ENCODE measurements at places on chromosomes 16 and 17.

DNA sequence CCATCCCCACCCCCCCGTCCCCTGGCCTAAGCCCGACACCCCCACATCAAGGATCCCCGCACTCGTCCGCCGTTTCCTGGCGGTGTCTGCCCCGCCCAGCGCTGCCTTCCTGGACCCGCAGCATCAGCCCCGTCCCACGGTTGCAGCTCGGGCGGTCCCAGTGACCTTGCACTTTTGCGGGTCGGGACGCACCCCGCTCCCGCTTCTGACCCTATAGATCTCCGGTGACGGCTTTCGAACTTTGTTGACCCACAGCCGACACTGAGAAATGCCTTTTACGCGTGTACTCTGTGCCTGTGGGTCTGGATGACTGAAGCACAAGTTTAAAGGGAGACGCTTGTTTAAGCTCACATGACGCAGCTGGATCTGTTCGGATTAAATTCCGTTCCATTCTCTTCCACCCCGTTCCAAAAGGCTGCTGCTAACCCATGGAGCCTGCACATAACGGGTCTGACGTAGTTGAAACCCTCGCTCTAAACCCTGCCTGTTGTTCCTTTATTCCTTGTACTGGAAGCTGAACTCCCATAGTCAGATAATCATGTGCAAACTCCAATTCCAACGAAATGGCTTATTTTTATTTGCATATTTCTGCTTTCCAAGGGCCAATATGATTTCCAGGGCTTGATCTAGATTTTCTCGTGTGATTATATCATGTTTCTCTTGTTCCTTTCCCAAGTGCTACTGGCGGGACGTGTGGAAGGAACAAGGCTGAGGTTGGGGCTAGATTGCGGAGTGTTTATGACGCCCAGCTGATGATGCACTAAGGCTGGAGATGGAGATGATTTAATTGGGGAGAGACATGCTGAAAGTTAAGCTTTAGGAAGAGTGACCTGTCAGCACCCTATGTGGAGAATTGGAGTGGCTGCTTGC lies 834 bp downstream of the FLYWCH1 start:
- peak; percentile 31 for DNase-seq

- DNase-seq: no peak
Observed at GRCh38 chr17:31388770-31389656, 2.5 kb upstream of the RAB11FIP4 start.

- DNase-seq: peak; percentile 51
Observed at GRCh38 chr16:23863511-23864422, 28.0 kb downstream of the PRKCB start.

- DNase-seq: no peak
Observed at GRCh38 chr16:29925105-29925756, 795 bp downstream of the KCTD13 start.

DNA sequence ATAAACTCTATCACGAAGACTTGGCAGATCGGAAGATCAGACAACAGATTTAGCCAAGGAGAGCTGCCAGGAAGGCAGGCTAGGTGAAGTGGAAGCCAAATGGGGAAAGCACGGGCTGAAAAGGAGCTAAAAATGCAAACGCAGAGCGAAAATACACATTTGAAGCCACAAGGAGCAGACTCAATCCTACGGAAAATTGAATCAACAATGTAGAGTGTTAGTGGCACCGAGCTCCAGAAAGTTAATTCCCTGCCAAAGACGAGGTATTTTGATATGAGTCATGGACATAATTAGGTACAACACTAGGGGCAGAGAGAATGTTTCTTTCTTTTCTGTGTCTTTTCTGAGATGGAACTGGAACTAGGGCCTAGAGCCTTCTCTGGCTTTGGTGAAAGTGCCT lies 20.7 kb downstream of the GSG1L start:
- DNase-seq: no peak

DNA sequence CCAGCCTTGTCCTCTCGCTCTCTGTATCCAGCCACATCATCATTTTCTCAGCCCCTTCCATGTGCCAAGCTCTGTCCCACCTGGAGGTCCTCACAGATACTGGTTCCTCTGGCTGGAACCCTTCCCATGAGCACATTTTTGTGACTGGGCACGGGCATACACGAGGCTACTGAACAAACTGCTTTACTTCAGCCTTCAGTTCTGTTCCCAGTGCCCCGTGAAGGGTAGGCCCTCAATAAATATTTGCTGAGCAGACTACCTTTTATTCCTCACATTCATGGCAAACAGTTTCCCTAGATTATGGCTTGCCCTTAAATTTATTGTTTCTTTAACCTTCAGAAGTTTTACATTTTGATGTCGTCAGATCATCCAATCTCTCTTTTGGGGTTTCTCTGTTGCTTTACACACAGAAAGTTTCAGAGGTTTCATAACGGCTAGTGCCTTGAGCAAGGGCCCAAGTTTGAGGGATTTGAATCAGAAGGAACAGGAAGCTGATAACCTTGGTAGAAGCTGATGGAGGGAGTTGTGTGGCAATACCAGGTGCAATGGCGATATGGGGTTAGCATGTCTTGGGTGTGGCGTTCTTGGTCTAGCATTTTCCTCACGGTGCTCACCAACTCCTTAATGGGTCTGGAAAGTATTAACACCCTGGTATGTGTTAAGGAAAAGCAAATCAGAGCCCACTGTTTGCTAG lies 27.8 kb downstream of the TMEM92 start:
- DNase-seq: no peak

GRCh38 chr17:6559753-6560215 lies 3.4 kb upstream of the PITPNM3 start:
- DNase-seq: no peak

DNA sequence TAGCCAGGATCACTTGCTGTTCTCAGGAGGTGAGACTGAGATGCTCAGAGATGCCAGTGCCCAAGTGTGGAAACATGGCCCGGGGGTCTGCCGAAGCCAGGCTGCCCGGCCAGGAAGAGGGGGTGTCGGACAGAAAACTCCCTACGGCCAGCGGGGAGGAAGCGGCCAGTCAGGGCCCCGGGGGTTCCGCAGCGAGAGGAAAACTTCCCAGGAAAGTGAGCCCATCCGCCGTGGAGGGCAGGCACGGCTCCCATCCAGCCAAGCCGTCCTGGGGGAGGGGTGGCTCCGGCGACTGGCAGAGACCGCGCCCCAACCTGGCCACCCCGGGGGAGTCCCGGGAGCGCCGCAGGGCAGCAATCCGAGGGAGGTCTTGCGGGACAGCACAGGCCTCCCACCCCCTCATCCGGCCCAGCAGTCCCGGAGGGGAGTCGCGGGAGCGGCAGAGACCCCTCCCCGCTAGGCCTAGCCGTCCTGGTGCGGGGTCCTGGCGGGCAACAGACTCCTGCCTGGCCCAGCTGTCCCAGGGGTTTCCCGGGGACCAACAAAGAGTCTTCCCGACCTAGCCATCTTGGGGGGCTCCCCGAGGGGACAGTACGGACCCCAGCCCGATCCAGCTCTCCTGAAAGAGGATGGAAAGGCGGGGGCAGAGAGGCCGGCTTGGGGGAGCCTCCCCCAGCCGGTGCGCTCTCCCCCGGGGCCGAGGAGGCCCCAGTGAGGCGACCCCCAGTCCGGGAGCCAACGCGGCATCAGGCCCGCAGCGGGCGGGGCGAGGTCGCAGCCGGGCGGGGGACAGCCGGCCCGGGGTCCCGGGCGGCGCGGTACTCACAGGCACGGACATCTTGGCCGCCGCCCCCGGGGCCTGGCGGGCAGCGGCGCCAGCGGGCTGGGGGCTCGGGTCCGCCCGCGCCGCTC lies 13.8 kb upstream of the BCAR1 start:
- DNase-seq: no peak

- DNase-seq: no peak
Observed at GRCh38 chr16:1933097-1933661, 9.8 kb downstream of the MSRB1 start.

- no peak for DNase-seq
Observed at GRCh38 chr17:74776990-74777389, 845 bp upstream of the NAT9 start.

GRCh38 chr17:40511136-40511535 lies 9.7 kb upstream of the TNS4 start:
- no peak for DNase-seq

DNA sequence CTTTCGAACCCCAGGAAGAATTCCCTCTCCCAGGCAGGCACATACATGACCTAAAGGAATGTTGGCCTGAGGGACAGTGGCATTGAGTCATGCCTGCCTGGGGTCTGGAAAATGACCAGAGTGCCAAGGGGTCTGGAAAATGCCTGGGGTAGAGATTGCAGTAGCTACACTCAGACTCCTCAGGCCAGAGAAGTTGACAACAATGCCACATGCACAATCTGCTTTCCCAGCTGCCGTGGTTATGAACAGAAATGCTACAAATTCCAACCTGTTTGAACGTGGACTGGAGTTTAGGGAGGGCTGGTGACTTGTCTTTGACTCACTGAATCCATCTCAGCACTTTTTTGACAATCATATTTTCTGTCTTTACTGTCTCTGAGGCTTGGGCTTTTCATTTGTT lies 250.0 kb downstream of the ABCC12 start:
- DNase-seq: no peak

- DNase-seq: no peak
Observed at GRCh38 chr16:51497541-51498211, 346.6 kb upstream of the SALL1 start.

- DNase-seq: no peak
Observed at GRCh38 chr16:27199736-27200135, 3.6 kb upstream of the KDM8 start.

DNA sequence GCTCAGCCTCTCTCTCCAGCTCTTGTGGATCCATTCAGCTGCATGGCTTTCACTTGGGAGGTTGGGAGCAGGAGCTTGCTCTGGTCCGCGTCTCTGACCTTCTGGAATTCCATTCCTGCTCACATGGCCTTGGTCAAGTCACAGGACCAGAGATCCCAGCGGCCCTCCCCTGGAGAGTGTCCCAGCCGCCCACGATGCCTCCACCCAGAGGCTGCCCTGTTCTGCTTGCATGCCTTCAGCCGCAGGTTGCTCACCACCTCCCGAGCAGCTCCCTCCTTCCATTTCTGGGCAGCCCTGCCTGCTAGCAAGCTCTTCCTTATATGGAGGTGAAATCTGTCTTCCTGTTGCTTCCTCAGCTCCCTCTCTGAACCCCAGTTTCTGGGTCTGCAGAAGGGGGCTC lies 32.6 kb downstream of the RAI1 start:
- no peak for DNase-seq

- no peak for DNase-seq
Observed at GRCh38 chr16:49458656-49459445, 85.2 kb downstream of the C16orf78 start.

GRCh38 chr17:66175892-66176291 lies 16.0 kb downstream of the CEP112 start:
- DNase-seq: no peak

GRCh38 chr16:87602001-87602775 lies at the start of gene JPH3:
Gene JPH3, plus strand, starts transcription at chr16:87602508. Its CDS starts 639 bp downstream, at chr16:87603147.
- DNase-seq: no peak

DNA sequence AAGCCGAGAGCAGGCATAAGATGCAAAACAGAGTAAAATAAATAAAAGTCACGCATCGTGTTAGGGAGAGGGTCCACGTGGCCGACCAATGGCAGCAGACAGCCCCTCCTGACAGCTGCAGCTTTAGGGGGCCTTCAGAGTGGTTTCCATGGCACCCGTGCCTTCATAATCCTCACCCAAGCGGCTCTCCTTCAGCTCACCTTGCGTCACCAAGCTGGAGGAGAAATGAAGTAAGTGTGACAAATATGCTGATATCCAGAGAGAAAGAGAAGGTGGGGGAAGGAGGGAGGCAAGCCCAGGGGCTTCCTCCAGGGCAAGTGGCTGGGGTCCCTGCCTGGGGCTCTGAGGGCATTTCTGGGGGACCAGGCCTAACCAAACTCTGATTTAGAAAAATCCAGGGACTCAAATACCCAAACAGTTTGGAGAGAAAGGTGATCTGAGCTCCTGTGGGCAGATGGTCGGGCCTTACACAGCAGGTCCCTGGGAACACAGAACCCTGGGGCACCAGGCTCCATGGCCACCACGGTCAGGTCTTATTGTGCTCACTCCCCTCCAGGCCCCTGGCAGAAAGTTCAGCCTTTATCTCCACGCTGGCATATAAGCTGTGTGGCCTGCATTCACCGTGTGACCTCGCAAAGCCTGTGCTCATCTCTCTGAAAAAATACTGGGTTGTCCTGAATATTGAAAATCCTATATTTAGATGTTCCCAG lies 80.7 kb upstream of the TNRC6C start:
- DNase-seq: no peak

GRCh38 chr17:13365331-13365730 lies 236.4 kb downstream of the HS3ST3A1 start:
- no peak for DNase-seq
